SW480 (cell line): ENCODE measurements at places on chromosomes 7 and 10.

DNA sequence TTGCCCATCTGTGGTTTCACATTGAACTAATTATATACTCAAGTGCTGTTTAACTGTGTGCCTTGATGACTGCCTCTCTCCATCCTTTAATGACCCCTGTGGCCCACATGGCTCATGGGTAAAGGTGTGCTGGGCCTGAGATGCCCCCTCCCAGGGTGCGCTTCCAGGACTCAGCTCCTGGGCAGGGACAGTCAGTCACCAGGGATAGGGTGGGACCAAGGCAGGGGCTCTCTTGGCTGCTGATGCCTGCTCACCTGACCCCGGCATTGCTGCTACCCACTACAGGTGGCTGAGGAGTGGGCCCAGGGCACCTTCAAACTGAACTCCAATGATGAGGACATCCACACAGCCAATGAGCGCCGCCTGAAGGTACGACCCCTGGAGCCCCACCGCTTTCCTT, 6.5 kb downstream of the ASL start:
- DNase-seq: no peak

GRCh38 chr10:110399106-110399964, 94.6 kb upstream of the SMNDC1 start:
- DNase-seq: peak; percentile 85

DNA sequence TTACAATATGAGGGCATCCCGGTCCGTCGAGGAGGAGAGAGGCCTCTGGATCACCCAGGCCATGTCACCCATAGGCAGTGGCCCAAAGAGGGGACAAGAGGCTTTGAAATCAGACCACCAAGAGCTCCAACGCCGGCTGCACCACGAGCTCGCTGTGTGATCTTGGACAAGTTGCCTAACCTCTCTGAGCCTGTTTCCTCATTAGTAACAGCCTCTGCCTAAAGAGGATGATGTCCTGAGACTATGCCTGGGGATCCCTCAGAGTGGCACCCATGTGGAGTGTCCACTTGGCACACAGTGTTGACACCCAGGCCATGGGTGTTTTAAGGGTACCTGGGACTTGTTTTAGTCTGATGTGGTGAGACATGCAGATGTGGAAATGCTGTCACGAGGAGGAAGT, 50.8 kb downstream of the MICALL2 start:
- DNase-seq: no peak

DNA sequence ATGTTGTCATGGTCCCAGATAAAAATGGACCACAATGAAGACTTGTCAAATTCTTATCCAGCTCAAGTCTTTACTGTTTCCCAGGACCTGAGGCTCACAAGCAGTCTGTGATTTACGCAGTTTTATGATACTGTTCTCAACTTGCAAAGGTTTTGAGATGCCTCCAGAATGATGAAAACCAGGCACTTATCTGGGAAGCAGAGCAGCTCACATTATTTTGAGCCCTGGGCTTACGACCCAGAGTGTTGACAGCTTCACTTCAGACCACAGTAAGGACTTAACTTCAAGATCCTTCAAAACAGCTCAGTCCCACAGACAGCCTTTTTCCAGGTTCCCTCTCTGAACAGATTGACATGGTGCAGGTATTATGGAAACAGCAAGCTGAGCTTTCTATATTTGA, 236.1 kb downstream of the RNLS start:
- no peak for DNase-seq
